BJ (cell line): ENCODE measurements at places on chromosomes 1 and 21. TPM values are rescaled to one million over a fixed set of nuclear protein-coding genes. Genes with fewer than 3 reads are reported as not detected.

DNA sequence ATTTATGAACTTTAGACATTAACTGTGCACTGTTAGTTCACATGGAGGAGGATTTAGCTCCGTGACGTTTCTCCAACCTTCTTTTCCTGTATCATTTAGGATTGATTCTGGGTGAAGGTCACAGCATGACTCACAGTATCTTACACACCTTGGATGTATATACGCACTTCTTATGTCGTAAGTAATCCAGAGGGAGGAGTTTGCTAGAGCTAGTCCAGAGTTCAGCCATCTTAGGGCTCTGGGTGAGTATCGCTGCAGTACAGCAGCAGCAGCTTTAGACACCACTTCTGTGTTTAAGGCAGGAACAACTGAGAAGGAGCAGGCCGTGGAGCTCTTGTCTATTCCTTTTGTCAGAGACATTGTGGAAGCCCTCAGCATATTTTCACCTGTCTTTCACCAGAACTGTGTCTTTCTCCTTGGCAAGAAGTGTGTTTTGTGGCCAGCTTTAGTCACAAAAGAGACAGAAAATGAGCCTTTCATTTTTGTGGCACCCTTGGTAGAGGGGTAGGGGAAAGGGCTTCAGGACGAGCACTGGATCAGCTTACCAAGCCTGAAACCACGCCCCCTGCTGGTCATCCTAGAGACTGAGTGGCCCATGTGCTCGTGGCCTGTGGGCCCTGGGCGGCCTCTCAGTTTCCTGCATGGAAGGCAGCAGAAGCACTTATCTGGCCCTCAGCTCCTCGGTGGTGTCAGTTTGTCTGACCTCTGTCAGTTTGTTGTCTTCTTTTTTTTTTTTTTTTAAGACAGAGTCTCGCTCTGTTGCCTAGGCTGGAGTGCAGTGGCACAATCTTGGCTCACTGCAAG lies 64.0 kb downstream of the ADARB1 start:
- DNase-seq = no peak

The BRINP2 gene
- 0.02 TPM in 1 of 2 replicates, not detected in the other for polyA plus RNA-seq

GRCh38 chr1:192550922-192551534 lies 24.5 kb upstream of the RGS1 start:
- peak; percentile 61 for DNase-seq

The CDKN2C gene
- polyA plus RNA-seq = 21.3 and 24.6 TPM in 2 replicates

GRCh38 chr1:228169345-228169744 lies 3.7 kb downstream of the IBA57 start:
- no peak for DNase-seq

- no peak for DNase-seq
Measured at GRCh38 chr1:18602533-18603211, 28.0 kb upstream of the PAX7 start.

- no peak for DNase-seq
Measured at GRCh38 chr1:17640393-17640792, 100.9 kb downstream of the ARHGEF10L start.

DNA sequence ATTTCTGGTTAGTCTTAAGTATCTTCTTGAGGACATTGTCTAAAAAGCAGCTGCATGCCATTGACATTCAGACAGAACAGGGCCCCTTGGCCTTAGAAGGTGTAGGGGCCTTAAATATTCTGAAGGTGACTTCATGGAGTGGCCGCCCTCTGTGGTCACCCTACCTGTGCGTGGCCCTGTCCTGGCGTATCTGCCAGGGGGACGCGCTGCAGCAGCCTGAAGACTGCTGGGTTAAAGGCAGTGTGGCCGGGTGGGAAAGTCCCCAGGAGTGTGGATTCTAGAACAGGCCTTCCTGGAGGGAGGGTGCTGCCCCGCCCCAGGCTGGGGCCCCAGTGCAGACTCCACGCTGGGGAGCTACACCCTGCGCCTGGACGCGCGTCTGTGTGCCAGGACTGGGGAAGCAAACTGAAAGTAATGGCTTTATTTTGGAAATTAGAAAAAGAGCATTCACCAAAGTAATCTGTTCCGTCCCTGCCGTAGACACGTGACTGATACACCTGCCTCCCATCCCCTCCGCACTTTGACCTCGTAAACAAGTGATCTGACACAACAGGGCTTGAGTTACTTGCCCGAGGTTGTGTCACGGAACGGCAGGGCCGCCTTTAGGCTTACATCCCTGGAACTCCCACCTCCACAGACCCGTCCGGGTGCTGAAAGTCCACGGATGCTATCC lies 1.8 kb downstream of the AGPAT3 start:
- DNase-seq = no peak

DNA sequence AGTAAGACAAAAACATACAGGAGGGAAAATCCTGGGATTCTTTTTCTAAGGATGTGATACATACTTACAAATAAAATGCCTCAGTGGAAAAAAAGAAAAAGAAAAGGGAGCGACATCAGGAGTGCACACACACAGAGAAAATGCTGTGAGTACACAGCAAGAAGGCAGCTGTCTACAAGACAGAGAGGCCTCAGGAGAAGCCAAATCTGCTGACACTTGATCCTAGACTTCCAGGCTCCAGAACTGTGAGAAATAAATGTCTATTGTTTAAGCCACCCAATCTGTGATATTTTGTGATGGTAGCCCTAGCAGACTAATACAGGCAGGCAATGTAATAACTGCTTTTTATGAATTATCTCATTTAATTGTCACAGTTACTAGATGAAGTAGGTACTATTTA lies 17.0 kb upstream of the TRIM45 start:
- no peak for DNase-seq

The DENND2C gene
- polyA plus RNA-seq = 0.45 and 0.87 TPM in 2 replicates

DNA sequence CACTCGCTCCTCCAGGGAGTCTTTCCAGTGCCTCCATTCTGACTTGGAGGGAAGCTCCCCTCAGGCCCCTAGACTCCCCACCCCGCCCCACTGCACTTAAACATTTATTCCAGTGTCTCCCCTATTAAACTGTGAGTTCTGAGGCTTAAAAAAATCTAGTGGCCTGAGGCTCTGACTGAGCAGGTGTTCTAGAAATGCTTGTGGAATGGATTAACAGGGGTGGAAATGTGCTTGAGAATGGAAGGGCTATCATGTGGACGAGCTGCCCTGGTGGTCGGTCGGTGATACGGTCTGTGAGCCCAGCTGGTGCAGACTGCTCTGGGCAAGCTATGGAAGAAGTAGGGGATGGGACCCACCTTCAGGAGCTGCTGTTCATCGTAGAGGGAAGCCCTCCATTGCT lies 130.2 kb downstream of the PEX14 start:
- no peak for DNase-seq

The CHI3L2 gene
- 0.05 and 0.25 TPM in 2 replicates for polyA plus RNA-seq
